ENCODE measurements at places on chromosomes 7 and 10. TPM values are rescaled to one million over a fixed set of nuclear protein-coding genes. Genes with fewer than 3 reads are reported as not detected.

The POU6F2 gene
- not detected for total RNA-seq

The ZP3 gene
- 6.1 TPM for total RNA-seq

The SYCE1 gene
- total RNA-seq: not detected

DNA sequence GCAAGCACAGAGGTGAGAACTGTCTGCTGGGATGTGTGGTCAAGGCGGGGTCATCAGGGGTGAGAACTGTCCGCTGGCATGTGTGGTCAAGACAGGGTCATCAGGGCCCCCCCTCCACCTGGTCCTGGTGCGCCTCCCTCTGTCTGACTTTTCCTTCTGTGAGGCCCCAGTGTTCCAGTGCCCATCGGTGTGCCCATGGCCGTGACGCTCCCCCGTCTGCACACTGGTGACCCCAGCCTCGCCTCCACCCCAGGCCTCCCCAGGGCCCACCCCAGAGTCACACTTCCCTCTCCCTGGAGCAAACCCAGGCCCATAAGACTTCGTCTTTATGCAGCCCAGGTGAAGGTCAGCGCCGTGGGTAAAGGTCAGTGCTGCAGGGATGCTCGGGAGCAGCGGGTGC lies 70.1 kb upstream of the TCERG1L start:
- DNase-seq: no peak
- H3K27ac ChIP-seq: no peak overlapping the region
- H3K4me3 ChIP-seq: no peak overlapping the region
- H3K36me3 ChIP-seq: no peaks in the 10 kb centered on the region

GRCh38 chr10:89649051-89649450 lies 4.0 kb upstream of the PANK1 start:
- no peak overlapping the region for H3K27ac ChIP-seq
- H3K4me1 ChIP-seq: peaks cover 7% of the 10 kb centered on the region
- DNase-seq: no peak
- peaks cover 2% of the 10 kb centered on the region for H3K27me3 ChIP-seq
- H3K4me3 ChIP-seq: no peak overlapping the region

DNA sequence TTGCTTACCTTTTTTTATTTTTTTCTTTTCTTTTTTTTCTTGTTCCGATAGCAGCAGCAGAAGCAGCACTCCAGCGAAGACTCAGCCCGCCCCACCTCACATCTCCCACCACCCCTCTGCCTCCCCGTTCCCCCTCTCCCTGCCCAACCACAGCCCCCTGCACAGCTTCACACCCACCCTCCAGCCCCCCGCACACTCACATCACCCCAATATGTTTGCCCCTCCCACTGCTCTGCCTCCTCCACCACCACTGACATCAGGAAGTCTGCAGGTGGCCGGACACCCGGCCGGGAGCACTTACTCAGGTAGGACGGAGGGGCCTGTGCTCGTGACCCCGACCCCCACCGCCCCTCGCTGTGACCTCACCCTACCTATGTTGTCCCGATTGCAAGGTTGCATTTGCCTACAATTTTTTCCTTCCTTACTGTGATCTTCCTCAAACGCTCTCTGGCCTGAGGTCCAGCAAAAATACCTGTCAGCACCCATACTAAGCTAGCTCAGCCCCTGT lies 367.2 kb upstream of the GALNT17 start:
- H3K4me3 ChIP-seq: no peak overlapping the region
- no peak overlapping the region for H3K27ac ChIP-seq
- DNase-seq: no peak
- peaks cover 18% of the 10 kb centered on the region for H3K4me1 ChIP-seq
- H3K27me3 ChIP-seq: no peaks in the 10 kb centered on the region

DNA sequence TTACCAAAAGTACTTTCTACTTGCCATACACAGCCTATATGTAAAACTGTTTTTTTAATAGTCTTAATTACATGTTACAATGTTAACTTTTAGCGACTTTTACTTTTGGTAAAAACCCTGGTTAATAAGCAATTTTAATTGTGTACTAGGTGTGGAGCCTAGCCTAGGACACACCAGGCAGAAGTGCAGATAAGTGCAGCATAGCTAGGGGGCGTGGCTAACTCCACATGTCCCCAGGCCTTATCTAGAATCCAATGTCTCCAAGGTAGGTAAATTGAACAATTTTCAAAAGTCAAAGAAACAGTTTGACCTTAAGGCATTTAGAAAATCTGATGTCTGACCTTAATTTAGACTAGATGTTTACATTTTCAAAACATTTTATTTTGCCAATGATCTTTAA lies 858.7 kb downstream of the CCSER2 start:
- H3K27ac ChIP-seq: no peak overlapping the region
- H3K27me3 ChIP-seq: no peaks in the 10 kb centered on the region
- H3K4me1 ChIP-seq: no peaks in the 10 kb centered on the region
- no peak overlapping the region for H3K4me3 ChIP-seq

The RASA4 gene
- total RNA-seq: 27.0 TPM

GRCh38 chr7:85184599-85185423 lies 2.0 kb downstream of the SEMA3D start:
- H3K36me3 ChIP-seq: no peaks in the 10 kb centered on the region
- H3K27me3 ChIP-seq: no peaks in the 10 kb centered on the region
- DNase-seq: no peak
- H3K27ac ChIP-seq: no peak overlapping the region
- peak overlapping the region; percentile 24 for H3K4me3 ChIP-seq

GRCh38 chr10:106982268-106982667 lies 182.2 kb downstream of the SORCS1 start:
- no peaks in the 10 kb centered on the region for H3K4me1 ChIP-seq
- H3K36me3 ChIP-seq: no peaks in the 10 kb centered on the region
- no peaks in the 10 kb centered on the region for H3K27me3 ChIP-seq
- H3K27ac ChIP-seq: no peak overlapping the region

DNA sequence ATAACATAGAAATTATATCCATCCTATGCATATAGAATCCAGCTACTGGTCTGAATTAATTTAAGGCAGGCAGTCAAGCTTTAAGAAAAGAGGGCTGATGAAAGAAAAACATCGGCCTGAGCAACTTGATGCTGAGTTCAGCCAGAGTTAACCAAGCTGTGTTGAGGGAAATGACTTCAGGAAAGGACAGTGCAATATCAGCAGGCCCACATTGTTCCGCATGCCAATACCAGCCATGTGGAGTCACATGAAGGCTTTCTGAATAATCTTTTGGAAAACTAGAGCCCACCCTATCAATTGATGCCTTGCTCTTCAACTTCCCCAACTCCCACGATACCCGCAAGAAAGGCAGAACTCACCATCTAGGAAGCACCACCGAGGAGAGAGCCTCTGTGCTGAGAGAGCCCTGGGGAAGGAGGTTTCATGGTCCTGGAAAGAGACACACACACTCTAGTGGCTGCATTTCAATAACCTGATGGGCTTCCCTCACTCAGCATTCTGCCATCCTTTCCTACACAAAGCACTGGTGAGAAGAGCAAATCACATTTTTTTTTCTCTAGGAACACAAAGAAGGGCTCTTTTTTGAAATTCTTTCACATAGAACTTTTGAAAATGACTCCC lies 125.8 kb upstream of the PTN start:
- no peaks in the 10 kb centered on the region for H3K4me1 ChIP-seq
- DNase-seq: no peak
- H3K36me3 ChIP-seq: no peaks in the 10 kb centered on the region

GRCh38 chr10:104274762-104275721 lies 6.1 kb downstream of the GSTO2 start:
- no peak overlapping the region for H3K4me3 ChIP-seq
- H3K27me3 ChIP-seq: peaks cover 13% of the 10 kb centered on the region
- H3K4me1 ChIP-seq: peaks cover 9% of the 10 kb centered on the region
- no peaks in the 10 kb centered on the region for H3K36me3 ChIP-seq
- DNase-seq: no peak

DNA sequence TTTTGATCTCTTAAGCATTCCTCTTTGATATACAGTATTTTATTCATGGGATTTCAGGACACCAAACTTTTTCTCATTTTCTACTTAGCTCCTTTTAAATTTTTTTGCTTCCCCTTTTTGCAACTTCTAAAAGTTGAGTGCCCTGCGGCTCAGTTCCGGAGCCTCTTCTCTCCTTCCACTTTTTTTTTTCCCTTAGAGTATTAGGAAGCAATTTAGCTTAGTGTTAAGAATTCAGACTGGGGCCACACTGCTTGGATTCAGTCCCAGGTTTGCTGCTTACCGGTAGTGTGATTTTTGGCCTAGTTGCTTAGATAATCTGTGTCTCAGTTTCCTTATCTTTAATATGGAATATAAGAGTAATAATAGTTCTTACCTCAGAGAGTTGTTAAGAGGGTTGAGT lies 3.4 kb downstream of the STAM start:
- no peak overlapping the region for H3K27ac ChIP-seq
- H3K27me3 ChIP-seq: no peaks in the 10 kb centered on the region
- no peak overlapping the region for H3K4me3 ChIP-seq
- H3K4me1 ChIP-seq: peaks cover 32% of the 10 kb centered on the region
- DNase-seq: no peak
- no peaks in the 10 kb centered on the region for H3K36me3 ChIP-seq

DNA sequence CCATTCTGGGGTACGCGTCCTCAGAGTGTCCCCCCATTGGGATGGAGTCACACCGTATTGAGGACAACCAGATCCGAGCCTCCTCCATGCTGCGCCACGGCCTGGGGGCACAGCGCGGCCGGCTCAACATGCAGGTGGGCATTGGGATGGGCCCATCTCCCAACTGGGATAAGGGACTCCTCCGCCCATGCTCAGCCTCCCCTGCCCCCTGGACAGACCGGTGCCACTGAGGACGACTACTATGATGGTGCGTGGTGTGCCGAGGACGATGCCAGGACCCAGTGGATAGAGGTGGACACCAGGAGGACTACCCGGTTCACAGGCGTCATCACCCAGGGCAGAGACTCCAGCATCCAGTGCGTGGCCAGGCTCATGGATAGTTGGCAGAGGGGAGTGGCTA lies 5.8 kb downstream of the AEBP1 start:
- peaks cover 2% of the 10 kb centered on the region for H3K27me3 ChIP-seq
- H3K36me3 ChIP-seq: no peaks in the 10 kb centered on the region
- H3K27ac ChIP-seq: no peak overlapping the region
- no peak for DNase-seq
- peaks cover 10% of the 10 kb centered on the region for H3K4me1 ChIP-seq

The ZPBP gene
- total RNA-seq: not detected

DNA sequence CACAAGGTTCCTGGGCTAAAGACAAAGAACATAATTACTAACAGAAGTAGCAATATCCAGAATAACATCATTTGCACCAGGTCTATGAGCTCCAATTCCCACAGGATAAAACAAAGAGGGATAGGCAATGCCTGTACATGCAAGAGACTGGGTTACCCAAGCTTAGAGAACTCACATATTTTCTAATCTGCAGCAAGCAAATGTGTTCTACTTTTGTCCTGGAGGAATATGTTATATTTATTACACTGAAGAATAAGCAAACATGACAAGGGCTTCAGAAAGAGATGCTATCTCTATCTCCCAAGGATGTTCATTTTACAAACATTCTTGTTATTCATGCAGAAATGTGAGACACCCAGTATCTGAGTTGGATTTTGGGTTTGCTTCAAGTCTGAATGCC lies 118.6 kb downstream of the MDFIC start:
- H3K4me3 ChIP-seq: no peak overlapping the region
- no peaks in the 10 kb centered on the region for H3K4me1 ChIP-seq
- DNase-seq: no peak
- no peak overlapping the region for H3K27ac ChIP-seq
- H3K27me3 ChIP-seq: no peaks in the 10 kb centered on the region

The RPP38 gene
- total RNA-seq: 8.4 TPM

- H3K36me3 ChIP-seq: no peaks in the 10 kb centered on the region
- H3K4me3 ChIP-seq: no peak overlapping the region
- no peaks in the 10 kb centered on the region for H3K27me3 ChIP-seq
- peak; percentile 28 for DNase-seq
Observed at GRCh38 chr7:81499262-81500116, 270.4 kb downstream of the HGF start.

The ASZ1 gene
- total RNA-seq: not detected

GRCh38 chr10:17385066-17385465 lies 69.3 kb downstream of the ST8SIA6 start:
- DNase-seq: no peak
- H3K4me3 ChIP-seq: no peak overlapping the region
- H3K4me1 ChIP-seq: no peaks in the 10 kb centered on the region
- H3K36me3 ChIP-seq: no peaks in the 10 kb centered on the region

The ADAM12 gene
- total RNA-seq: 1.6 TPM

GRCh38 chr7:99098286-99098823 lies 45.6 kb downstream of the SMURF1 start:
- H3K4me3 ChIP-seq: no peak overlapping the region
- H3K27ac ChIP-seq: no peak overlapping the region
- no peaks in the 10 kb centered on the region for H3K4me1 ChIP-seq
- no peak for DNase-seq

The ARHGAP21 gene
- 34.7 TPM for total RNA-seq

GRCh38 chr7:2779051-2779450 lies 65.1 kb downstream of the GNA12 start:
- H3K4me3 ChIP-seq: no peak overlapping the region
- no peaks in the 10 kb centered on the region for H3K27me3 ChIP-seq
- H3K36me3 ChIP-seq: no peaks in the 10 kb centered on the region
- no peak overlapping the region for H3K27ac ChIP-seq
- H3K4me1 ChIP-seq: no peaks in the 10 kb centered on the region
- DNase-seq: no peak

The KIAA1549 gene
- total RNA-seq: 0.08 TPM

GRCh38 chr7:155587486-155587885 lies 41.1 kb upstream of the CNPY1 start:
- H3K4me1 ChIP-seq: peaks cover 16% of the 10 kb centered on the region
- no peaks in the 10 kb centered on the region for H3K36me3 ChIP-seq
- no peak for DNase-seq
- H3K4me3 ChIP-seq: no peak overlapping the region
- no peaks in the 10 kb centered on the region for H3K27me3 ChIP-seq
- H3K27ac ChIP-seq: no peak overlapping the region

- no peak overlapping the region for H3K4me3 ChIP-seq
- no peaks in the 10 kb centered on the region for H3K36me3 ChIP-seq
- H3K4me1 ChIP-seq: no peaks in the 10 kb centered on the region
- H3K27ac ChIP-seq: no peak overlapping the region
- H3K27me3 ChIP-seq: no peaks in the 10 kb centered on the region
Observed at GRCh38 chr10:101507828-101508227, 80.2 kb downstream of the POLL start.

GRCh38 chr10:90912174-90912573 lies 8.7 kb downstream of the ANKRD1 start:
- H3K36me3 ChIP-seq: peaks cover 3% of the 10 kb centered on the region
- H3K4me1 ChIP-seq: peaks cover 3% of the 10 kb centered on the region
- no peak overlapping the region for H3K4me3 ChIP-seq
- H3K27ac ChIP-seq: no peak overlapping the region
- H3K27me3 ChIP-seq: no peaks in the 10 kb centered on the region

The GPR85 gene
- total RNA-seq: not detected

The CPXM2 gene
- not detected for total RNA-seq

The OGDHL gene
- not detected for total RNA-seq

The TMEM213 gene
- not detected for total RNA-seq

The RFC2 gene
- 26.5 TPM for total RNA-seq

- no peaks in the 10 kb centered on the region for H3K36me3 ChIP-seq
- DNase-seq: no peak
- no peak overlapping the region for H3K4me3 ChIP-seq
- no peaks in the 10 kb centered on the region for H3K27me3 ChIP-seq
- no peak overlapping the region for H3K27ac ChIP-seq
Observed at GRCh38 chr10:2782265-2782664, 285.1 kb upstream of the PFKP start.

All from natural killer cell (primary cell).